Activated CD4-positive, alpha-beta T cell treated with anti-CD3 and anti-CD28 coated beads for 48 hours (primary cell): ENCODE measurements at places on chromosomes 13 and 19.

GRCh38 chr19:38693380-38694223, 46.2 kb downstream of the ACTN4 start:
- no peak for DNase-seq

GRCh38 chr13:110187641-110188161, 119.3 kb downstream of the COL4A1 start:
- DNase-seq: no peak

DNA sequence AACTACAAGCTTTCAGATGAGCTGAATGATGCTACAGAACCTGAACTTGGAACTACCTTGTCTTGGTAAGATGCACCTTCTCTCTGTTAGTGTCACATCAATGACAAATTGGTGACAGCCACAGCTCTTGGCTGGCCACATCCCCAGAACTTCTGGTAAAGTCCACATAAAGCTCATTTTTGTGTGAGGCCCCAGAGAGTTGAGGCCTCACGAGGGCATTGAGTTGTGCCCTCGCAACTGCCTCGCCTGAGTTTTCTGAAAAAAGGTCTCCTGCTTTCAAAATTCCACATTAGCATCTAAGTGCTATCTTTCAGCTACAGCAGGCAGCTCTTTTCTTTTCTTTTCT, 42.6 kb downstream of the MRPL57 start:
- no peak for DNase-seq

- no peak for DNase-seq
Observed at GRCh38 chr19:4389511-4390016, 10.8 kb downstream of the SH3GL1 start.

- no peak for DNase-seq
Observed at GRCh38 chr19:55228403-55229031, at the start of gene TMEM86B. Gene TMEM86B, minus strand, starts transcription at chr19:55228763. Its CDS starts 22 bp downstream, at chr19:55228741.
